ENCODE measurements at places on chromosomes 6 and 20. TPM values are rescaled to one million over a fixed set of nuclear protein-coding genes. Genes with fewer than 3 reads are reported as not detected.

The BPIFA2 gene
- not detected for total RNA-seq

The HEY2 gene
- 4.9 TPM for total RNA-seq

The FAM50B gene
- total RNA-seq, result 11.9 TPM

The HTR1E gene
- total RNA-seq, result not detected

The TMC2 gene
- total RNA-seq, result not detected

The ARHGAP18 gene
- 10.8 TPM for total RNA-seq

The SCUBE3 gene
- 1.4 TPM for total RNA-seq

The UQCC2 gene
- 33.9 TPM for total RNA-seq

The BACH2 gene
- 0.35 TPM for total RNA-seq

The APCDD1L gene
- 26.5 TPM for total RNA-seq

The CCN5 gene
- 533 TPM for total RNA-seq

The OR12D3 gene
- not detected for total RNA-seq

The FOXF2 gene
- 0.08 TPM for total RNA-seq

The ENPP1 gene
- total RNA-seq, result 1.5 TPM

The PBOV1 gene
- not detected for total RNA-seq

The SRSF12 gene
- 0.08 TPM for total RNA-seq

The PHACTR1 gene
- 0.08 TPM for total RNA-seq

The BHLHE23 gene
- total RNA-seq, result not detected

The DCDC2 gene
- not detected for total RNA-seq

The LKAAEAR1 gene
- not detected for total RNA-seq

The ACTL10 gene
- 2.8 TPM for total RNA-seq

The DTD1 gene
- total RNA-seq, result 100 TPM

The TEAD3 gene
- 7.4 TPM for total RNA-seq

The DBNDD2 gene
- 0.83 TPM for total RNA-seq

The EPB41L1 gene
- 14.1 TPM for total RNA-seq

All from smooth muscle cell of the coronary artery (primary cell).